GM23248 (cell line): ENCODE measurements at places on chromosomes 7 and 10.

- H3K4me3 ChIP-seq, result no peak overlapping the region
- H3K27ac ChIP-seq, result no peak overlapping the region
- no peak for DNase-seq
- H3K4me1 ChIP-seq, result no peaks in the 10 kb centered on the region
- no peaks in the 10 kb centered on the region for H3K27me3 ChIP-seq
These were observed 11.4 kb upstream of the SCART1 start for GRCh38 chr10:133442191-133442966.

GRCh38 chr7:128920913-128921582 lies 10.5 kb upstream of the KCP start:
- no peaks in the 10 kb centered on the region for H3K36me3 ChIP-seq
- DNase-seq, result no peak
- H3K4me1 ChIP-seq, result no peaks in the 10 kb centered on the region

DNA sequence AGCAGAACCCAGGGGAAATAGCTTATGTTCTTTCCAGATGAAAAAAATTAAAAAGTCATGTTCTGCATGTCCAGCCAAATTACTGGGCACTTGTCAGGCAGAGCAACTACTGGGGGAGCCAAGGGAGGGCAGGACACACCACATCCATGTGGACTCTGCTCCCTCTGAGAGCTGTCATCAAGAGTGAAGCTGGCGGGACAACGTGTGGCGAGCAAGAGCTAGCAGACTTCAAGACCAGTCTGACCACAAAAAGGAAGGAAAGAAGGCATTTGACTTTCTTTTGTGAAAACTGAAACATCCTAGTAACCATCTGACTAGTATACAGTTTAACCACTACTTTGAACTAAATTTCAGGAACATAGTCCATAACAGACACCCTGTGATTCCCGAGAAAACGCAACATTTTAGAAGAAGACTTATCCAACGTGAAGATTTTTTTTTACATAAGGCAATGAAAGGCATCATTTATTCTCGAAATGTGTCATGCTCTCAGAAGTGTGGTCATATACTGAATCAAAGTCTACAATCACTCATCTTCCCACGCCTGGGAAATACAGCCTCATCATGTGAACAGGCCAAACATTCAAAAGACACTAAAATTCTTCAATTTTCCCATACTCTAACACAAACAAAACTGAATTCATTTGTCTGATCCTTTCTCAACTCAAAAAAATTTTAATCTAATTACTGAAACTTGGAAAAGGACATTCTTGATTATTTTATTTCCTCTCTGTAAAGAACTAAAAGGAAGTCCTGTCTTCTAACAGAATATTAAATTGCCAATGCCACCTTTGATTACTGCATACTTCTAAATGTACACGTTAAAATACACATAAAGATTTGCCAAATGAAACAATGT lies 15.5 kb downstream of the CYTH3 start:
- peak; percentile 92 for DNase-seq
- peaks cover 96% of the 10 kb centered on the region for H3K4me1 ChIP-seq
- H3K27me3 ChIP-seq, result no peaks in the 10 kb centered on the region
- H3K27ac ChIP-seq, result peak overlapping the region; percentile 90

- 0 out of 2 replicates have a peak, but pooled peaks cover 4% of the 10 kb centered on the region for H3K27me3 ChIP-seq
- no peaks in the 10 kb centered on the region for H3K36me3 ChIP-seq
- H3K27ac ChIP-seq, result no peak overlapping the region
- no peak overlapping the region for H3K4me3 ChIP-seq
These were observed 91.4 kb upstream of the ZPBP start for GRCh38 chr7:50184271-50184990.

DNA sequence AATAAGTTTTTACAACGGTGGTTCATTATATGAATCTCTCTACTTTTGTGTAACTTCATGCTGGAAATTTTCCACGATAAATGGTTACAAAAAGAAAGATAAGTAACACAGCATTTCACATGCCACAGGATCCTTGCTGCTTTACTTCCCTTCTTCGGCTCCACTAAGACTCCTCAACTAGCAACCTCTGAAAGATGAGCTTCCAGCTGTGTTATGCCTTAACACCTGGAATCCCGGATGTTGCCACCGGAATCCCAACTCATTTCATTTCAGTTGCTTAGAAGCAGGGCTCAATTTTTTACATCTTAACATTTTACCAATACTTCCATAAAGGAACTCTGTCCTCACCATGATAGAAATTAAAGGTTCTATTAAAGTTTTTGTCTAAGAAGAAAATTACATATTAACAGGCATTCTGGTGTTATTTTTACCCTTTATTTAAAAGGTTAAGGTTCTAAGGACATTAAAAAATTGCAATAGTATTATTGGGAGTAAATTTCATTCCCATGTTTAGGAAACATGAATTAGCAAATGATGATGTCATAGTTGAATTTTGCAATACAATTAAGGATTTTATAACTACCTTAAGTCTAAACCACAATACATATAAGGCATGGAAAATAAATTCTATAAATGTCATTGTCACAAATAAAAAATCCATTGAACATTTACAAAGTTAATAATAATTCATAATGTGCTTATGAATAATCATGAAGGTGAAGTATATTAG lies 57.1 kb upstream of the IL6 start:
- no peak for DNase-seq
- H3K4me3 ChIP-seq, result no peak overlapping the region
- H3K4me1 ChIP-seq, result peaks cover 35% of the 10 kb centered on the region
- no peaks in the 10 kb centered on the region for H3K27me3 ChIP-seq
- H3K36me3 ChIP-seq, result no peaks in the 10 kb centered on the region
- H3K27ac ChIP-seq, result no peak overlapping the region

- H3K4me1 ChIP-seq, result peaks cover 7% of the 10 kb centered on the region
- H3K27ac ChIP-seq, result no peak overlapping the region
- no peak overlapping the region for H3K4me3 ChIP-seq
- no peak for DNase-seq
These were observed 139.8 kb downstream of the GRID1 start for GRCh38 chr10:86226781-86227201.

GRCh38 chr10:29486433-29486832 lies 148.3 kb downstream of the SVIL start:
- peaks cover 10% of the 10 kb centered on the region for H3K4me1 ChIP-seq
- H3K27ac ChIP-seq, result no peak overlapping the region
- no peak overlapping the region for H3K4me3 ChIP-seq
- H3K36me3 ChIP-seq, result no peaks in the 10 kb centered on the region
- no peaks in the 10 kb centered on the region for H3K27me3 ChIP-seq
- DNase-seq, result no peak

DNA sequence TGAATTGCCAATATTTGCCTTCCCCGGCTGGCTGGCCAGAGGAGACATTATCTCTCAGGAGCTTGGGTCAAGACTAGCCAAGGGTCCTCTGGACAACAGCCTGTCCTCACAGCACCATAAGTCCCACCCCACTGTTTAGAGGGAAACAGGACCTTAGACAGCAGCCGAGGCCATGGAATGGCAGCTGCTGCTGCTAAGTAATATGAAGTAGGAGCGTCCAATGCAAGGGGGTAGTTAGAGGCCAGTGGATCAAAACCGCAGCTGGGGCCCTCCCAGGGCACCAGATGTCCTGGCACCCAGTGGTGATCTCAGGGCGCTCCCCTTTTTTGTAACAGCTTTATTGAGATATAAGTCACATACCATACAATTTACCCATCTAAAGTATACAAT lies 12.9 kb upstream of the KCP start:
- DNase-seq, result no peak
- no peaks in the 10 kb centered on the region for H3K4me1 ChIP-seq
- H3K36me3 ChIP-seq, result no peaks in the 10 kb centered on the region

DNA sequence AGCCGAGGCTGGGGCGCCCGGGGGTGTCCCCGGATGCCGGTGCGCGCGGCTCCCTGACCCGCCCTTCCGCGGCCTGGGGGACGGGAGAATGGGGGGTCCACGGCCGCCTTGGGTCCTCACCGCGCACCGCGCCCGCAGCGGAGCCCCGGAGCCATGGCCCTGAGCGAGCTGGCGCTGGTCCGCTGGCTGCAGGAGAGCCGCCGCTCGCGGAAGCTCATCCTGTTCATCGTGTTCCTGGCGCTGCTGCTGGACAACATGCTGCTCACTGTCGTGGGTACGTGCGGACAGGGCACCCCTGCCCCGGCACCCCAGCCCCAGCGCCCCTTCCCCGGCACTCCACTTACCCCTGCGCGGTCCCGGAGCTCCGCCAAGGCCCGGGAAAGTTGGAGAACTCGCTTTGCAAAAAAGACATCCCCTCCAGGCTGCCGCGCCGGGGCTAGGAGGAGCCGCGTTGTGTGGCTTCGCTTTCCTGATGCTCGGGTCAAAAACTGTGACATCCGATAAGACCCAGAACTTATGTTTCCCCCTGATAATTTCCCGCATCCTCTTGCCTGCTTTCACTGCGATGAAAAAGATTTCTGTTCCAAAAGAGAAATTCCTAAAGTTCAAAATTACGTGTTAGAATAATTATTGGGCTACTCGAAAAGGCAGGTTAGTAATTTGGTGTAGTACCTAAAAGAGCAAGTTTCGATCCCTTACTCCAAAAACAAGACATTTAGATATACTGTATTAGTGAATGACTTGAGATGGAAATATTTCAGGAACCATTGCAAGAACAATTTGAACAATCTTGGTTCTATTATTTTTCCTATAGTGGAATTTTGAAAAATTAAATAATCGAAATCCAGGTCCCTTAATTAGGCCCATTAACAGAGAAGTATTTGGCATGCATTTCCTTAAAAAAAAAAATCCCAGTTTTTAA lies 888 bp downstream of the SLC18A2 start:
- peak overlapping the region; percentile 53 for H3K4me3 ChIP-seq
- H3K4me1 ChIP-seq, result no peaks in the 10 kb centered on the region
- no peaks in the 10 kb centered on the region for H3K36me3 ChIP-seq
- peaks cover 39% of the 10 kb centered on the region for H3K27me3 ChIP-seq

DNA sequence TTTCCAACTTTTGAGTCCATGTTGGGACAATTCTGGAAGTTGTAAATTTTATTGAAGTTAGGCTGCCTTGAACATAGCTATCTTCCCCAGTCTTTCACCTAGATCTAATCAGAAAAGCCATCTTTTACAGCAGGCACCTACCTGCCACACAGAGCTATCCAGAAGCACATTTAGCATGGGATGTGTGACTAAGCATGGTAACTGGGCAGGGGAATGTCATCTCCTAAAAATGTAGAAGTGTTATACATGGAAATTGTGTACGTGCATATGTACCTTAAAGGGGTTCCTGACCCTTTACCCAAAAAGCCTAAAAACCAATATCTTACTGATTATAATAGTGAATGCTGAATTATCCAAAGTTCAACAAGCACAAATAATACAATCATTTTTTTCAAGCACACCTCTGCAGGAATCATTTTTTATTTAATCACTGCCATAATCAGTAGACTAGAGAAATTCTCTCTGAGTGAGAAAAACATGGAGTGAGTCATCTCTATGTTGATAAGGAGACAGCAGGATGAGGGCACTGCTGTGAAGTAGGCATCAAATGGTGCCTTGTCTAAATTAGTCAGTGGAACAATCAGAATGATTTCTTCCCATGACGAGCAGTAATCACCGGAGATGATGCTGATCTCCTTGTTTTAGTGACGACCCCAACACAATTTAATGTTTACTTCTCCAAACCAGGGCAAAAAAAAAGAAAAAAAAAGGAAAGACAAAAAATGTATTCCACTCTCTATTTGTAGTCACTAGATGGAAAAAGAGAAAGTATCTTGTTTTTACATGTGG lies 75.9 kb downstream of the SORBS1 start:
- H3K4me3 ChIP-seq, result no peak overlapping the region
- H3K27me3 ChIP-seq, result no peaks in the 10 kb centered on the region
- no peak overlapping the region for H3K27ac ChIP-seq
- no peaks in the 10 kb centered on the region for H3K36me3 ChIP-seq

DNA sequence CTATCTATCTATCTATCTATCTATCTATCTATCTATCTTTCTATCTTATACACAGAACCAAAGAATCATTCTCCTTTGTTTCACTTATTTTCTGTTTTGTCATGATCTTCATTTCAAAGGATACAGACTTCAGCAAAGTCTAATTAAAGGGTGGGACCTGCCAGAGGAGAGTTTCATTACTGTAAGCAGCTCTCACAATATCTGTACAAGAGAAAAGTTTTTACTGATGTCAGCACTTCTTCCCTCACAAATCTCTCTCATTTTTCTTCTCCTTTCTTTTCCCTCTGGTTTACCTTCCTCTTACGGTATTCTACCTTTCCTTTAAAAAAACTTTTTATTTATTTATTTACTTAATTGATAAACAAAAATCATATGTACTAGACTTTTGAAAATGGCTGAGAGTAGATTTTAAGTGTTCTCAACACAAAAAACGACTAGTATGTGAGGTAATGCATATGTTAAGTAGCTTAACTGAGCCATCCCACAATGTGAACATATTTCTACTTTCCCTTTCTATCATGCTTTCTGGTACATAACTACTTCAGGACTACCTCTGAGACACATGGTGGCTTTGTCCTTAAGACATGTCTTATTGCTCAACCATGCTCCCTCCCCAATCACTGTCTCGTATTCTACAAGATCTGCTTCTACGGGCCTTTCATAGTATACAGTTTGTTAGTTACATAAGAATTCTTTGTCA lies 699.3 kb downstream of the PHTF2 start:
- no peaks in the 10 kb centered on the region for H3K36me3 ChIP-seq
- H3K4me1 ChIP-seq, result peaks cover 16% of the 10 kb centered on the region
- no peak overlapping the region for H3K27ac ChIP-seq
- no peaks in the 10 kb centered on the region for H3K27me3 ChIP-seq
- H3K4me3 ChIP-seq, result no peak overlapping the region

GRCh38 chr10:23505797-23506465 lies 67.1 kb downstream of the OTUD1 start:
- no peak for DNase-seq
- H3K27me3 ChIP-seq, result 0 out of 2 replicates have a peak, but pooled peaks cover 6% of the 10 kb centered on the region
- H3K36me3 ChIP-seq, result no peaks in the 10 kb centered on the region
- no peak overlapping the region for H3K27ac ChIP-seq
- H3K4me3 ChIP-seq, result no peak overlapping the region

GRCh38 chr7:131103997-131104396 lies 223.7 kb upstream of the MKLN1 start:
- peak; percentile 90 for DNase-seq
- H3K36me3 ChIP-seq, result peaks cover 17% of the 10 kb centered on the region; the same call in 1 of the 2 replicates
- H3K4me3 ChIP-seq, result peak overlapping the region; percentile 75
- no peaks in the 10 kb centered on the region for H3K27me3 ChIP-seq
- peak overlapping the region; percentile 99 for H3K27ac ChIP-seq

GRCh38 chr10:8407501-8408021 lies 353.1 kb downstream of the GATA3 start:
- H3K4me1 ChIP-seq, result no peaks in the 10 kb centered on the region
- no peaks in the 10 kb centered on the region for H3K36me3 ChIP-seq
- H3K27ac ChIP-seq, result no peak overlapping the region
- no peak overlapping the region for H3K4me3 ChIP-seq
- DNase-seq, result no peak

DNA sequence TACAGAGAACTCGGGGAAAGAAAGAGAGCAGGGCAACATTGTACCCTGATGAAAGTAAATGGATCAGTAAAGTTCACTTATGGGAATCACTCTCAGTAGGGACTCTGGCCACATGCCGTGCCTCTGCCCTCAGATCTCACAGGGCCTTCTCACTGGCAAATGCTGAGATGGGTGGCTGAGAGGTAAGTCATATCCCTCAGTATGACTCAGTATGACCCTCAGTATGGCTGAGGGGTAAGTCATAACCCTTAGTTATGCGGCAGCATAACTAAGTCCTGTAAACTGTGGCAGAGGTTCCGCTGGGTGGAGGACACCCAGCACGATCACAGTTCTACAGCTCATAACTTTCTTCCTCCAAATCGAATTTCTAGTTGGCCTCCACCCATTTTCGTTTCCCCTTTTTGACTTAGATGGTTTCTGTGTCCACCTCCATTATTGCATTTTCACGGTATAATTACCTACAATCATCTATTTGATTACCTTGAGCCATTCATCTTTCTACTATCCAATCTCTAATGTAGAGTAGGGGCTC lies 26.5 kb upstream of the WNT16 start:
- no peak overlapping the region for H3K4me3 ChIP-seq
- peaks cover 23% of the 10 kb centered on the region for H3K4me1 ChIP-seq
- peak overlapping the region; percentile 45 for H3K27ac ChIP-seq
- DNase-seq, result peak; percentile 63
- no peaks in the 10 kb centered on the region for H3K27me3 ChIP-seq
